Type B pancreatic cell (in vitro differentiated cells): ENCODE measurements at places on chromosomes 3 and 15. TPM values are rescaled to one million over a fixed set of nuclear protein-coding genes. Genes with fewer than 3 reads are reported as not detected.

GRCh38 chr15:50181969-50182218 lies at the start of gene SLC27A2:
Gene SLC27A2, plus strand, starts transcription at chr15:50182196. Its CDS starts 232 bp downstream, at chr15:50182428.
- H3K27me3 ChIP-seq, result peaks cover 64% of the 10 kb centered on the region
- no peak for DNase-seq
- peak within 1 kb of the TSS; percentile 94 for H3K4me3 ChIP-seq
- peak within 1 kb of the TSS; percentile 53 for H3K27ac ChIP-seq

SENP8 gene
- 4.9 and 6.1 TPM in 2 replicates for total RNA-seq

TNFSF10 gene
- 48.1 and 77.3 TPM in 2 replicates for total RNA-seq

DNA sequence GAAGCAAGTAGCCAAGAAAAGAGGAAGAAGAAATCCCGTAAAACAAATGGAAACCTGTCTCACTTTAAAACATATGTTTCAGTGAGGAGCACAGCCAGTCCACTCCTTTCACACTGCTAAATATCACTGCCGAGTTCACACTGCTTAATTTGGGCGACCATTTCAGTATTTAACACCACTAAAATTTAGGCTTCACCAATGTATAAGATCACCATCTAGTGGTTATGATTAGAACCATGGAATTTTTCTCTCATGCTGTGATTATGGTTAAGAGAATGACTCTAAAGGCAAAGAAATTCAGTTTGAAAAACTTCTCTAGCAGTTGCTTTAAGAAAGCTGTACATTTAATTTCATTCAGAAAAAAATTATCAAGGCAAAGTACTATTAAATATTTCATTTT lies 16.6 kb downstream of the SLC4A7 start:
- no peaks in the 10 kb centered on the region for H3K27me3 ChIP-seq
- no peak overlapping the region for H3K27ac ChIP-seq

- H3K4me3 ChIP-seq, result no peak overlapping the region
- H3K4me1 ChIP-seq, result no peaks in the 10 kb centered on the region
- peaks cover 34% of the 10 kb centered on the region for H3K36me3 ChIP-seq
- no peak overlapping the region for H3K27ac ChIP-seq
- no peaks in the 10 kb centered on the region for H3K27me3 ChIP-seq
Observed at GRCh38 chr3:119223511-119223910, 17.2 kb downstream of the B4GALT4 start.

GRCh38 chr15:29952225-29952624 lies 130.0 kb upstream of the TJP1 start:
- H3K27me3 ChIP-seq, result peaks cover 3% of the 10 kb centered on the region
- no peak overlapping the region for H3K27ac ChIP-seq
- DNase-seq, result no peak
- H3K4me3 ChIP-seq, result no peak overlapping the region
- H3K4me1 ChIP-seq, result no peaks in the 10 kb centered on the region

- H3K4me1 ChIP-seq, result peaks cover 17% of the 10 kb centered on the region
- peaks cover 2% of the 10 kb centered on the region for H3K27me3 ChIP-seq
- no peak overlapping the region for H3K4me3 ChIP-seq
- H3K36me3 ChIP-seq, result no peaks in the 10 kb centered on the region
- no peak overlapping the region for H3K27ac ChIP-seq
- DNase-seq, result no peak
Observed at GRCh38 chr3:155701882-155702465, 42.9 kb downstream of the PLCH1 start.

GRCh38 chr3:190883973-190884832 lies 21.7 kb upstream of the GMNC start:
- H3K36me3 ChIP-seq, result no peaks in the 10 kb centered on the region
- no peaks in the 10 kb centered on the region for H3K27me3 ChIP-seq
- peaks cover 4% of the 10 kb centered on the region for H3K4me1 ChIP-seq
- no peak overlapping the region for H3K4me3 ChIP-seq
- no peak for DNase-seq

GRCh38 chr3:165786013-165786412 lies 51.2 kb downstream of the BCHE start:
- H3K27me3 ChIP-seq, result no peaks in the 10 kb centered on the region
- H3K4me1 ChIP-seq, result no peaks in the 10 kb centered on the region
- no peak for DNase-seq
- no peaks in the 10 kb centered on the region for H3K36me3 ChIP-seq

CNTN6 gene
- total RNA-seq, result 0.64 and 3.3 TPM in 2 replicates

DNA sequence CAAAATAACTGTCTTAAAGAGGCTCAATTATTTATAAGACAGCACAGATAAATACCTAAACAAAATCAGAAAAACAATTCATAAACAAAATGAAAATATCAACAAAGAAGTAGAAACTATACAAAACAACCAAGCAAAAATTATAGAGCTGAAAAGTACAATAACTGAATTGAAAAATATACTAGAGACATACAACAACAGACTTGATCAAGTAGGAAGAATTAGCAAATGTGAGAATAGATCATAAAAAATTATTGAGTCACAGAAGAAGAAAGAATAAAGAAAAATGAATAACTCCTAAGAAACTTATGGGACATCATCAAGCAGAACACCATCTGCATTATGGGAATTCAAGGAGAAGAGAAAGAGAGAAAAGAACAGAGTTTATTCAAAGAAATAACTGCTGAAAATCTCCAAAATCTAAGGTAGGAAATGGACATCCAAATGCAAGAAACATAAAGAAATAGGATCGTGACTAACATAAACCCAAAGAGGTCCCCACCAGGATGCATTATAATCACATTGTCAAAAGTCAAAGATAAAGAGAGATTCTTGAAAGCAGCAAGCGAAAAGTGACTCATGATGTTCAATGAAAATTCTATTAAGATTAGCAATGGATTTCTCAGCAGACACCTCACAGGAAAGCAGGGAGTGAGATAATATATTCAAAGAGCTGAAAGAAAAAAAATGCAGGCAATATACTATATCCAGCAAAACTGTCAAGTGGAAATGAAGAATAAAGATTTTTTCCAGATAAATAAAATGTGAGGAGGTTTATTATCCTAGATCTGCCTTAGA lies 85.9 kb downstream of the DCLK3 start:
- no peak for DNase-seq
- H3K27me3 ChIP-seq, result no peaks in the 10 kb centered on the region
- no peaks in the 10 kb centered on the region for H3K36me3 ChIP-seq
- no peaks in the 10 kb centered on the region for H3K4me1 ChIP-seq
- no peak overlapping the region for H3K4me3 ChIP-seq
- no peak overlapping the region for H3K27ac ChIP-seq

DNA sequence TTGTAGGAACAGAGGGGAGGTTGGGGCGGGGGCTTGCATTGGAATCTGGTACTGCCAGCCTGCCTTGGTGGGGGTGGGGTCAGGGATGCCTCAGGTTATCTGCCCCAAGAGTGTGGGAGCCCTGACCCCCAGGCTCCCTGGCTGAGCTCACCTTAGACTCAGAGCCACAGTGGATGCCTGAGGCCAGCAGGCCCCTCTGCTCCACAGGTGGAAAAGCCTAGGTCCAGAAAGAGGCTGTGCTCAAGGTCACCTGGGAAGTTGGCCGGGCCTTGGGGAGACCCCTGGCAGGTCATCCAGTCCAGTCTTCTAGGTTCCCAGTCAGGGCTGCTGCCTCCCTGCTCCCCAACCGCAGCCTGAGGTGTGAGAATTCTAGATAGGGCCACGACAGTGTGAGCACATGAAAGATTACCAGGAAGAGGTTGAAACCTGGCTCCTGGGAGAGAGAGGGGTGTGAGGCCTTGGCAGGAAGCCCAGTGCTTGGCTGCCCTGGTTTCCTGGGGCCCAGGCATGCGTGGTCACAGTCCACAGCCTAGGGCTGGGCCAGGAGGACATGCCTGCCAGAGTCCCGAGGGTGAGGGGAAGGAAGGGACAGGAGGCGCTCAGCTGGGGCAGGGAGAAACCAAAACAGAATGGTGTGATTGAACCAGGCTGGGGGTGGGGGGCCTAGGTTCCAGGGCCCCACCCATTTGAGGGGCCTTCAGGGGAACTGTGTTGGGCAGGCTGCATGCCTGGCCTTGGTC lies 4.9 kb downstream of the HDAC11 start:
- H3K4me3 ChIP-seq, result peak overlapping the region; percentile 72
- peak overlapping the region; percentile 95 for H3K27ac ChIP-seq
- H3K4me1 ChIP-seq, result peaks cover 42% of the 10 kb centered on the region
- peaks cover 23% of the 10 kb centered on the region for H3K36me3 ChIP-seq

DNA sequence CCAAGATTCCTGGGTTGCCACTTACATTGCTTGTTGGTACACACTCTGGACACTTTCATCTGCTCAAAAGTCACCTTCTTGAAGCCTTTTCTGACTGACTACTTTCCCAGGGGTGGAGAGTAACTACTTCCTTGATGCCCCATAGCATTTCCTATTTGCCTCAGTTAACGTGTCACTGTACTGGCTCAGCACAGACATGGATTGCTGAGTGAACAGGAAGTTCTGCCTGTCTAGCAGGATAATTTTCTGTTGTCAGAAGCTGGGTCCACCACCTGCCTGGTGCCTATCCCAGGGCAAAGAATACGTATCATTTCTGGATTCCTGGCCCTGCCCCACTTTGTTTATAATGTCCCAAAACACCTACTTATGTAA lies 15.3 kb upstream of the ABHD17C start:
- H3K36me3 ChIP-seq, result no peaks in the 10 kb centered on the region
- DNase-seq, result no peak
- no peaks in the 10 kb centered on the region for H3K4me1 ChIP-seq
- H3K27ac ChIP-seq, result peak overlapping the region; percentile 99
- H3K27me3 ChIP-seq, result no peaks in the 10 kb centered on the region

GRCh38 chr15:97745481-97746071 lies 214.9 kb upstream of the ARRDC4 start:
- H3K36me3 ChIP-seq, result no peaks in the 10 kb centered on the region
- H3K4me1 ChIP-seq, result peaks cover 10% of the 10 kb centered on the region
- DNase-seq, result no peak
- no peak overlapping the region for H3K27ac ChIP-seq

DNA sequence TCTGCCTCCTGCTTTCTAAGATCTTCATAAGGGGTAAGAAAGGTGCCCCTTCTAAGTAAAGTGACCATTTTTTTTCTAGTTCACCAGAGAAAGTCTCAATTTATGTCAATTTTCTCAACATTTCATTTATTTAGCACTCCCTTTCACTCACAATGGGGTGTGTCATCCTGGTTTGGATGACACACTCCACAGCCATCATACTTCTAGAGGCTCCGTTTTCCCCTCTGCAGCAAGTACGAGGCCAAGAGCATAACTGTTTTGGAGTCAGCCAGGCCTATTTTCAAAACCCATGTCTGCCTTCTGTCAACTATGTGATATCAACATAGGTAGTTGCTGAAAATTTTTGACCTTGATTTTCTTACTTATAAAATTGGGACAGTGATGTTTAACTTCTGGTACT lies 703.2 kb downstream of the NLGN1 start:
- no peaks in the 10 kb centered on the region for H3K4me1 ChIP-seq
- H3K36me3 ChIP-seq, result no peaks in the 10 kb centered on the region
- DNase-seq, result no peak
- H3K4me3 ChIP-seq, result no peak overlapping the region
- H3K27ac ChIP-seq, result no peak overlapping the region

DNA sequence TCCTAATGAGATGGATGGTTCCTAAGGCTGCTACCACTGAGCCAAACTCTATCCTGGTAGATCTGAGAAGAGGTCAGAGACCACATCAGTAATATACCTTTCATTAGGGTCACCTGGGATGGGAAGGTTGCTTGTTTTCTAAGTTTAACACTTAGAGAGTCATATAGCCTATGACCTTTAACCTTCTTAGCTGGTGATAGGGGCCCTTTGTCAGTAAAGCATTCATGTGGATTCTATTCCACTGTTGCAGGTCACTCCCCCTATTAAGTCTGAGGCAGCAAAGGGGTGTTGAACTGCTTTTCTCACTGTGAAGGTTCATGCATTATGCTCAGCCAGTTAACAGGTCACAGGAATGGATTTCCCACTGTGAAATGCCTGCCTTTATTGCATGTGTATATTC lies 6.1 kb upstream of the ZNF609 start:
- H3K36me3 ChIP-seq, result peaks cover 7% of the 10 kb centered on the region
- peaks cover 48% of the 10 kb centered on the region for H3K4me1 ChIP-seq
- H3K4me3 ChIP-seq, result no peak overlapping the region
- no peaks in the 10 kb centered on the region for H3K27me3 ChIP-seq
- H3K27ac ChIP-seq, result no peak overlapping the region
- DNase-seq, result no peak

QRICH1 gene
- total RNA-seq, result 115 and 123 TPM in 2 replicates

DNA sequence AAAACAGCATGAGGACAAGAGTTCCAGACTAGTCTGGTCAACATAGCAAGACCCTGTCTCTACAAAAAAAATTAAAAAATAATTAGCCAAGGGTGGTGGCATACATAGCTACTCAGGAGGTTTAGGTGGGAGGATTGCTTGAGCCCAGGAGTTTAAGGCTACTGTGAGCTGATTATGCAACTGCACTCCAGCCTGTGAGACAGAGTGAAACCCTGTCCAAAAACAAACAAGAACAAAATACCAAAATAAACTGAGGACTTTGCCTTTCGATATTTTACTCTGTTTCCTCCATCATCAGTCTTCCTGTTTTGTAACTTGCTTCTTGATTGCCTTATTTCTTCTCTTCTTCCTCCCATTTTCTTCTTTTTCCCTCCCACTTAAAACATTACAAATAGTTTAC lies 504.4 kb downstream of the ROBO1 start:
- H3K27ac ChIP-seq, result no peak overlapping the region
- peaks cover 4% of the 10 kb centered on the region for H3K4me1 ChIP-seq

ECE2 gene
- total RNA-seq, result not detected in 2 replicates

SLC38A3 gene
- 6.0 and 11.0 TPM in 2 replicates for total RNA-seq

DNA sequence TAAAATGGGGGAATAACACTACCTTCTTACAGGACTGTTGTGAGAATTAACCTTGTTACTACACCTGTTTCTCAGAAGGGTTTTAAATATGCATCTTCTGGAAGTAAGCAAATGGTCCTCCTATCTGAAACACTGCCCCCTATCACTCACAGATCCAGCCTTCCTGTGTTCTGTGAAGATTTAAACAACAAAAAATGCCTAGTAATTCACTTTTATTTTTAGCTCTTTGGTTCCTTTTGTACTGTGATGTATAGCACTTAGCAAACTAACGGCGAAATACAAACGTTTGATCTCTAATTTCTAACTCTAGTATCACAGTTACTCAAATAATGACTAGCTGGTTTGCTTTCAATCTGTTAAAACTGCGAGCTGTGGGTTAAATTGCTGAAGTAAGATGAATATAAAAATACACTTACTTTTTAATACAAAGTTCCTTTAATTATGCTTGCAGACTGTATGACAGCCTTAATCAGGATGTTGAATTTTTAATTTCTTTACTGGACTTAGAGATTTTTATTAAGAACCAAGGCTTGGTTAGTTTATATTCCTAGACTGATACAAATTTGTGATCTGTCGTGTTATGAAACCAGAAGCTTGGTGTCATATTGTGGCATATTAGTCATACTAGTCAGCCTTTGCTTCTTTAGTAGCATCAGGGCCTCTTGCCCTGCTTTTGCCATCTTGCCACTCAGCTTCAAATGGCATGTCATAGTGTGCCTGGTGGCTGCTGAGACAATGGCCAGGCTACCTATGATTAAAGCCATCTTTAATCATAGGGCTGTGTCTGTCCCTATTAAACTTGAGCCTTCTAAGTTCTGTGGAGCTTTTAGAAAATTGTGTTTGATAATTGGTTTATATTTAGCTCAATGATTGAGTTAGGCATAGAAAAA lies 9.2 kb downstream of the EIF3J start:
- H3K4me1 ChIP-seq, result peaks cover 21% of the 10 kb centered on the region
- H3K27ac ChIP-seq, result peak overlapping the region; percentile 42
- no peak overlapping the region for H3K4me3 ChIP-seq
- no peaks in the 10 kb centered on the region for H3K27me3 ChIP-seq
- peaks cover 23% of the 10 kb centered on the region for H3K36me3 ChIP-seq

SEMA6D gene
- 11.3 and 22.2 TPM in 2 replicates for total RNA-seq
